A549 treated with ZK216348 at 1 μM for 4 hours (cell line): ENCODE measurements at places on chromosomes 5 and 9. TPM values are rescaled to one million over a fixed set of nuclear protein-coding genes. Genes with fewer than 3 reads are reported as not detected.

Gene SAXO1
- not detected in 5 replicates for total RNA-seq

Gene STPG3
- not detected in 5 replicates for total RNA-seq

Gene ADAMTS16
- 1.3 to 2.3 TPM (median 1.4 TPM) in 5 replicates for total RNA-seq

Gene FOXD4
- total RNA-seq = 0.34 to 0.94 TPM (median 0.49 TPM) in 5 replicates

Gene IFNA2
- total RNA-seq = not detected in 5 replicates
